ENCODE measurements at places on chromosomes 11 and 22.

DNA sequence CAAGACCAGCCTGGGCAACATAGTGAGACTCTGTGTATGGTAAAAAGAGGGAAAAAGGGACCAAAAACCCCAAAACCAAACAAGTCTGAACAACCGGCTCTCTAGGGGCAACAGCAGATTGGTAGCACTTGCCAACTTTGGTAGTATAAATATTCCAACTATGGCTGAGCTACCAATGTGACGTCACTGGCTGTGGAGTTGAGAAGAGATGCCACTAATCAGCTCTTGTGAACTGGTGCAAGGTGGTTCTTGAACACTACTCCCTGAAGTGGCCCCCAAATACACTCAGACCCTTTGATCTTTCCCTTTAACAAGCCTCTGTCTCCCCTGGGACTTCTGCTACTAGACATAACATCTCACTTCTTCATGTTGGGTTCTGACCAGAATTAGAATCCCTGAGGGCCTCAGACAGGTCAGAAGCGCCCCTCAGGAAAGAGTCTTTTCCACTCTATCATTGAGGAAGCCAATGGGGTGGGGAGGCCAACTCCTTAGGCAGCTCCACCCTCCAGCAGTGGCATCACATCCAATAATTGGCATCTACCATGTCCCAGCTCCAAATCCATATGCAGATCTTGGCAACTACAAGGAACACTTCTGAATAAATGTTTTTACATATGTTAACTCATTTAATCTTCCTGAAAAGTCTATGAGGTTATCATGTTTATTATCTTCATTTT, 49.2 kb downstream of the RPL27A start:
- no peak for DNase-seq

DNA sequence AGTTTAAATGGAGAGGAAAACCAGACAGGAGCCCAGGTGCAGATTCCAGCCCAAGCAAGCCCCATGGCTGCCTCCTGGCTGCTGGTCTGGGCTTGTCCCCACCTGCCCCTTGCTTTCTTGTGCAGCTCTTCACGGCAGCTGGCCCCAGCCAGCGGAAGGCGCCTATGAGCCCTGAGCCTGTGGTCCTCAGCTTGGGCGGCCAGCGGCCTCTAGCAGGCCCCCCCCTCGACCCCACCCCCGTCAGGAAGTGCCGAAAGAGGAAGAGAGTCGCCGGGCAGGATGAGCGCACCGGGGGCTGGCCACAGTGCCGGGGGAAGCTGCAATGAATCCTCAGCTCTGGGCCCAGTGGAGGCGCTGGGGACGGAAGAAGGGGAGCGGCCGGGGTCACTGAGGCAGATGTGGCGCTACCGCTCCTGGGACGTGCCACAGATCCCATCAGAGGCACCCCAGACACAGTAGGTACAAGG, 2.1 kb upstream of the DGKZ start:
- DNase-seq = no peak

- peak; percentile 7 for DNase-seq
Measured at GRCh38 chr22:45757068-45757467, 85.4 kb downstream of the ATXN10 start.

- no peak for DNase-seq
Measured at GRCh38 chr22:24685531-24686190, 82.7 kb downstream of the GGT1 start.

DNA sequence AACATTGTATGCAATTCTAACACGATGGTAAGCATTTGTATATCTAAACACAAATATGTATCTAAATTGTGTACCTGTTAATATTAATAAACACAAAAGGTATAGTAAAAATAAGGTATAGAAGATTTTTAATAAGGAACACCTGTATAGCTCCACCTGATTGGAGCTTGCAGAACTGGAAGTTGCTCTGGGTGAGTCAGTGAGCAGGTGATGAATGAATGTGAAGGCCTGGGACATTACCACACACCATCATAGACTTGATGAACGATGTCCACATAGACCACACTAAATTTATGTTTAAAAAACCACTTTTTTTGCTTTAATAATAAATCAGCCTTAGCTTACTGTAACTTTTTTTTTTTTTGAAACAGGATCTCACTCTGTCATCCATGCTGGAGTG, 97.6 kb upstream of the CLMP start:
- DNase-seq = no peak

GRCh38 chr11:119380827-119381180, 686 bp downstream of the USP2 start:
- no peak for DNase-seq
